ENCODE measurements at places on chromosomes 2 and 18. TPM values are rescaled to one million over a fixed set of nuclear protein-coding genes. Genes with fewer than 3 reads are reported as not detected.

CXCR2 gene
- not detected for total RNA-seq

GRCh38 chr2:68438455-68439303 lies 28.4 kb downstream of the FBXO48 start:
- DNase-seq, result no peak

GRCh38 chr2:217935235-217935879 lies 67.4 kb downstream of the TNS1 start:
- DNase-seq, result no peak

- DNase-seq, result no peak
Observed at GRCh38 chr2:223860809-223861738, 23.7 kb upstream of the AP1S3 start.

DNA sequence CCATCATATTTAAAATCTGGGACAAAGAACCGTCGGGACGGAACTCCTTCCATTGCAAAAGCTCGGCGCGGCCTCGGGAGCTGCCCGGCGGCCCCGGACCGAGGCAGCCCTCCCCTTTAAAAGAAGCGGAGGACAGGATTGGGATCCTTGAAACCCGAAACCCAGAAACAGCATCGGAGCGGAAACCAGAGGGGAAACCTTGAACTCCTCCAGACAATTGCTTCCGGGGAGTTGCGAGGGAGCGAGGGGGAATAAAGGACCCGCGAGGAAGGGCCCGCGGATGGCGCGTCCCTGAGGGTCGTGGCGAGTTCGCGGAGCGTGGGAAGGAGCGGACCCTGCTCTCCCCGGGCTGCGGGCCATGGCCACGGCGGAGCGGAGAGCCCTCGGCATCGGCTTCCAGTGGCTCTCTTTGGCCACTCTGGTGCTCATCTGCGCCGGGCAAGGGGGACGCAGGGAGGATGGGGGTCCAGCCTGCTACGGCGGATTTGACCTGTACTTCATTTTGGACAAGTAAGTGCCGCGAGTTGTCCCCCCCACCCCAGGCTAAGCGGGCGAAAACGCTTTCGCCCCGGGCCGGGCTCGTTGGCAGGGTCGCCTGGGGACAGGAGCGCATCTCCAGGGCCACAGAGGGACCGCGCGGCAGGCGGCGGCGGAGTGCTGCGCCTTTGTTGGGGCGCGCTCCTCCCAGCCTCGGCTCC lies at the start of gene ANTXR1:
Gene ANTXR1, plus strand, starts transcription at position 38 of the 698 bp plus-strand sequence. Its CDS starts 321 bp downstream, at position 359.
- DNase-seq, result no peak

- no peak for DNase-seq
Observed at GRCh38 chr2:101737478-101738255, 40.2 kb downstream of the MAP4K4 start.

DNA sequence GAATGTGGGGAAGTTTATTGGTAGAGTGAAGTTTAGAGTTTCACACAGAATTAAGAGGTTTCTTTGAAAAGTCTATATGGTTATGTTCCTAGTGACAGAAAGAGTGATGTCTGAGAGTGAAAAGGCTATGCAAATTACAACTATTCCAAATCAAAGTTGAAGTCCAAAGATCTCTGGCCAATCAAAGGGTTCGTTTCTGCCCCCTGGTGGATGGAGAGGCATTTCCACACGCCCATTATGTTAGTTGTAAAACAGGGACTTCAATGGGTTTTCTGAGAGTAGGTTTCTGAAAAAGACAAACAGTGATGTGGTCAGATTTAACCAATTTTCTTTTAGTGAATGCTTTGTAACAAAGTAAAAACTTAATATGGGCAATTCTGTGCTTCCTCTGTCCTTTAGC lies 441.5 kb upstream of the POU3F3 start:
- DNase-seq, result no peak

Data from activated T-helper 1 cell treated with anti-CD3 and anti-CD28 coated beads, Interleukin-12 subunit alpha, Interleukin-12 subunit beta, Interleukin-2, Interleukin-4 antibody, amounts not matched to agents 30 ng/mL and 10 ng/mL and 1 ng/mL, durations not matched to agents 14 hours and 24 hours and 36 hours (primary cell).